ENCODE measurements at places on chromosomes 5 and 9.
A peak's percentile ranks its signal among the peaks of the same experiment; 100 is the strongest.

GRCh38 chr9:71249729-71250317, 128.4 kb upstream of the TRPM3 start:
- DNase-seq: peak; percentile 63

DNA sequence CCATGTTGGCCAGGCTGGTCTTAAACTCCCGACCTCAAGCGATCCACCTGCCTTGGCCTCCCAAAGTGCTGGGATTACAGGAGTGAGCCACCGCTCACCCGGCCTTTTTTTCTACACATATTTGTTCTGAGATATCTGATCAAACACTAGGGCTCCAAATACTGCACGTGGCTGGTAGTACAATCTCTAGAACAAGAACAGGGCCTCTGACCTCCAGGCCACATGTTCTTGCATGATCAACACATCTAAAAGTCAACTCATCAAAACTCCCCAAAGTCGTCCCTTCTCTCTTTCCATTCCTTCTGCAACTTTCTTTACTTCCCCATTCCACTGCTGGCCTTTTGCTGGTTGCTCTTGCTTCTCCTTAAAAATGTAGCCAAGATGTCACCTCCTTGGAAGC, 113.3 kb upstream of the LHFPL2 start:
- DNase-seq: no peak

DNA sequence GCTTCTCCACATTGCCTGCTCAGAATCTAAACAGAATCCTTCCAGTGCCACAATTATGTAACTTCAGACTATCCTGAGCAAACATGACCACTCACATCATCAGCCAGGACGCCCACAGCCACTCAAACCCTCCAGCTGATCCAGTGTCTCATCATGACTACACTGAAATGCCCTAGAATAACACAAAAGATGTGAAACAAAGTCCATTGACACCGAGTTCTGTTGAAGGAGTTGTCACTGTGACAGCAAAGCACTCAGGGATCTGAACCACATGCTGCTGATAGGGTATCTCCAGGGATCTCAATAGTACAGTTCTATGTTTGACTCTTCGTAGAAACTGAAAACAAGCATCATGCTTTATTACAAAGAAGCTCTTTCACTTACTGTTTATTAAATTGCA, 150.2 kb downstream of the GABBR2 start:
- no peak for DNase-seq

GRCh38 chr9:76654051-76654461, 110.2 kb upstream of the PCA3 start:
- DNase-seq: peak; percentile 48

DNA sequence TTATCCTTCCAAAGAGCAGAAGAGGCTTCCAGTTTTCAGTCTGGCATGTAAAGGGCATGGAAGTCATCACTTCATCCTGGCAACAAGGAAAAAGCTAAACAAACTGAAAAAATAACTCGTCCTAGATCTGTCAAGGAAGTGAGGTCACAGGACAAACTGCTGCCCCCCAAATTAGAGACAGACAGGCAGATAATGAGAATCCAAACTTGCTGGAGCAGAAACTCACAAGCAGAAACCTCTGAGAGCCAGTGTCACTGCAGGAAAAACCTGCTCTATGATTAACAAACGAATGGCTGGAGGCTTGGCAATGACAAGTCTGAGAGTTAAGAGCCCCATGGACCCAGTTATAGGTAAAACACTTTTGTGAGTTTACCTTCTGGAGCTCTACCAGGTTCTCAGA, 18.9 kb upstream of the MLANA start:
- DNase-seq: no peak

GRCh38 chr9:20529837-20530236, 92.5 kb downstream of the MLLT3 start:
- no peak for DNase-seq

DNA sequence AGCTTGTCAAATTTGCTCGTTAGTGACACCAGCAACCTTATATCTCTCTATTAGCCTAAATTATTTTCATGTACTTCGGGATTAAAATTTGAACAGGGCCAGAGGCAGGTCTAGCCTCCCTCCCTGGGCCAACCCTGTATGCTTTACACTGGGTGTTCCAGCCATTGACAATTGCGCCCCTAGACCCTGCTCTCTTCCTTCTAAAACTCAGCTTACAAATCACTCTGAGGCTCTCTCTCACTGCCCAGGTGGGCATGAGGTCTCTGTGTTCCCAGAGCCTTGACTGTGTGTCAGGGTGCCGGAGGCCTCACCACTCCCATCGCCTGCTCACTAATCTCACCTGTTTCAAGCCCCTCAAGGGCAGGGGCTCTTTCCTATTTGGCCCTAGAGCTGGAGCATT, 6.4 kb upstream of the CFAP90 start:
- no peak for DNase-seq

GRCh38 chr5:19322716-19323485, 665.1 kb downstream of the CDH18 start:
- DNase-seq: no peak

DNA sequence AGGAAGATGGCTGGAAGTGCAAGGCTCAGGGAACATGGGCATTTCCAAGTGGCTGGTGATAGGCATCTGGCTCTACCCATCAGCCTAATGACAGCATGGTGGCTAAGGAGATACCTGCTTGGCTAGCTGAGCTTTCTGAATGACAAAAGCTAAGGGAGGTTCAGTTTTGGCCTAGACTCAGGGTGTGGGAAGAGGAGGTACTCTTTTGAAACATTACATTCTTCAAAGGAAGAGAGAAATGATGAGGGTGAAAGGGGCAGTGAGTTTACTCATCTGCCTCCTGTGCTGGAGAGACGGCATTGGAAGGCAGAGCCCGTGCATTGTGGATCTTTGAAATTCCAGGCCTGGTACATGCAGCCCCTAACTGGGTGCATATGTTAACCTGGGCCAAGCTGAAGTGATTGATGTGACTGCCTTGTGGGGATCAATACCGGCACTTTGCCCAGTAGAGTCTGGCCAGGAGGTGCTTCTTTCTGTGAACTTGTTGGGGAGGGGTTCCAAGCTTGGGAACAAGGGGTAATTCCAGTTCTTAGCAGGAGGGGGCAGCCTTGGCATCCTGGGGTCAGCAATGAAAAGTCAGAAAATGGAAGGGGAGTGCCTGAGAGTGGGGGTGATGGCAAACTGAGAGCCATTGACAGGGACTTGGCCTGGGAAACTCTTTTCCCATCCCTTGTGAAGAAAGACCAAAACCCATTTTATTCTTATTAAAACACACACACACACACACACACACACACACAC, 108.6 kb downstream of the ACER2 start:
- DNase-seq: no peak
